ENCODE measurements at places on chromosomes 12 and 14.
A peak's percentile ranks its signal among the peaks of the same experiment; 100 is the strongest.

DNA sequence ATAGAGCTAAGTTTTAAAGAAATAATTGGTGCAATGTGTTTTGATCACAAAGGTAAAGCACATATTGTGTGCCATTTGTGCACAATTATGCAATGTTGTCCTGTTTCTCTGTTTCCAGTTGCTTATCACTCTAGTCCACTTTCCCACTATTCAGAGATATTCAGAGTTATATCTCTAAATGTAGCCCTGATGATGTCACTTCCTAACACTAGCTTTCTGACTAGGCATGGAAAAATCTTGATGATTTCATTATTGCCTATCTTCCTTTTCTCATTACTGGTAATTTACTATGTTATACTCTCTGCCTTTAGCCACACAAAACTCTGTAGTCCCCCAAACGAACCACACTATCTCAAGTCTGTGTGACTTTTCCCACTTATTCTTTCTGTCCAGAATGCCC, 221.2 kb downstream of the TRHDE start:
- DNase-seq: no peak

DNA sequence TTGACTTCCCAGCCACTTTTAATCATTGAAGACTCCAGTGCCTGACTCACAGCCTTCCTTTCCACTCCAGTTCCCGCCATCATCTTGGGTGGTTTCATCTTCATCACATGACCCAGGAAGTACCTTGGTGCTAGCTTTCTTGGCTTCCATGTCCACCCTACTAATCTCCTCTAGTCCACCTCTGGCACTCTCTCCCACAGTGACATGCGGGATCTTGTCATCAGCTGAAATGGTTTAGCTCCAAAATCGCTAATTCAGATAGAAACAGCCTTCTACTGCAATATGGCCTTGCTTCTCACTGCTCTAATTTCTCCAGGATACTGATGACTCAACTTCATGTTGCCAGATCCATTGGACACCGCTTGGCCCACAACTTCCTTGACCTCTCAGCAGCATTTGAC, 24.5 kb downstream of the WDR20 start:
- DNase-seq: peak; percentile 40

DNA sequence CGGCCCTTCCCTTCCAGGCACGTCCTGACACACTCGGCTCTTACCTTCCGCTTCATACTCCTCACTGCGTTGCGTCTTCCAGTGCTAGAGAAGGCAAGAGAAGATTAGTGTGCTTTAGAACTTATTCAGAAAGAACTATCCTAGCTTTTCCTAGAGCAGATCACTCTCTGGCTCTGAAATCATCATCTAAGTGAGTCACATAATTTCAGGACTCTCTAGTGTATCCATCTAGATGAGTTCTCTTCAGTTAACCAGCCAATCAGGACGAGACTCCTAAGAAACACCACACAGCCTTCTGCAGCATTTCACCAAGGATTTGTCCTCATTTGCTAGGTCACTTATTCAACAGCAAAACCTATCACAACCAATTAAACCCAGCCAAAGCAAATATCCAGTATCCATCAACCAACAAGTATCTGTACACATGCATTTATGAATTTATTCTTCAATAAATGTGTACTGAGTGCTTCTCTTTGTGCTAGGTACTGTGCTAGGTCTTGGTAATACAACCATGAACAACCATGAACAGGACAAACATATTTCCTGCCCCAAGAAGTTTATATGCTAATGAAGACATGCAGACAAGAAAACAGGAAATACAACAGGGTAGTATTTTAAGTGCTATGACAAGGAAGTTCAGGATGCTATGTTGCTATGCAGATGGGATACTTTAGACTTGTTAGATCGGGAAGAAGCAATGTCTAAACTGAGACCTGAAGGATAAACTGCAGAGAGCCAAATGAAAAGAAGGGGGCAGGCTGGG, 52.1 kb downstream of the NIN start:
- DNase-seq: no peak

DNA sequence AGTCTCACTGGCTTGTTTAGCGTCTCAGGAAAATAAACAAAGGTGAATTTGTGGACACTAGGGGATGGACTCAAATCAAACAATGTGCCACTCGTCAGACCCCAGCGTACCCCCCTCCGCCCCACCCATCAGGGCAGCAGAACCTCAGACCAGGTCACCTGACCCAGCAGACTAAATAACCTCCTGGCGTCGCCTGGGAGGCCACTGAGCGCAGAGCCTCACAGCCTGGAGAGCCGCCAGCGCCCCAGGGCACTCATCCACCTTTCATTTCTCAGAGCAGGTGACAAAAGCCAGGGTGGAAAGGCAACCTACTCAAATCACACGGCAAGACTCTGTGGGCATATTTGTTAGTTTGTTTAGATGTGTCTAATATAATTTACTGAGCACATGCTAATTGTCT, 100.9 kb downstream of the DICER1 start:
- no peak for DNase-seq

DNA sequence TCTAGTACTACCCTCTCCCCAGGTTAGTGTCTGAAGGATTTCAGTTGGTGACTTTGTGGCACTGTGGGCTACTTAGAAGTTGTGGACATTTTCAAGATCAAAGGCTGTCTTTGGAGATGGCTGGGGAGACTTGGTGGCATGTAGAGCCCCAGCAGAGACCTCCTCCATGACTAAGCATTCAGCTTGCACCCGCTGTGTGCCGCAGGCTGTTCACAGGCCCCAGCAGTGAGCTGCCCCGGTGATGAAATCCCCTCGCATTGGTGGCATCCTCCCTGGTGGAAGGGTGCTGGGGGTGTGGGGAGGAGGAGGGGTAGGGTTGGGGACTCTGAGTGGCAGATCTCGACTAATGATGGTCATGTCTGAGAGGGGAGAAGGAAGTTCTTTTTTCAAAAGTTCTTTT, 173.9 kb downstream of the TSPAN9 start:
- DNase-seq: peak; percentile 18

- no peak for DNase-seq
Observed at GRCh38 chr12:14111230-14111865, 129.9 kb upstream of the GRIN2B start.

DNA sequence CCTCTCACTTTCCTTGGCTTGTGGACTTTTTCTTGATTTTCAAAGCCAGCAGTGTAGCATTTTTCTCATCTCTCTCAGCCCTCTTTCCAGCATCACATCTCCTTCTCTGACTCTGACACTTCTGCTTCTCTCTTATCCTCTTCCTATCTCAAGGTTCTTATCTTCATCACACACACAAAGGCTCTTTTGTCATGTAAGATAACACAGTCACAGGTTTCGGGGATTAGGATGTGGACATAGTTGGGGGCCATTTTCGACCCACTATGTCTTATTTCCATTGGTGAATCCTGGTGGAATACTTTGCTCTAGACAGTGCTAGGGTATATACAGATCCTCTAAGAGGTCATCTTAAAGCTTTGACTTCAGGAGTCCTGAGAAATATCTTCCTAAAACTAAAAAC, 719.3 kb upstream of the TBX3 start:
- no peak for DNase-seq

- no peak for DNase-seq
Observed at GRCh38 chr12:121571920-121572319, 8.9 kb downstream of the KDM2B start.

DNA sequence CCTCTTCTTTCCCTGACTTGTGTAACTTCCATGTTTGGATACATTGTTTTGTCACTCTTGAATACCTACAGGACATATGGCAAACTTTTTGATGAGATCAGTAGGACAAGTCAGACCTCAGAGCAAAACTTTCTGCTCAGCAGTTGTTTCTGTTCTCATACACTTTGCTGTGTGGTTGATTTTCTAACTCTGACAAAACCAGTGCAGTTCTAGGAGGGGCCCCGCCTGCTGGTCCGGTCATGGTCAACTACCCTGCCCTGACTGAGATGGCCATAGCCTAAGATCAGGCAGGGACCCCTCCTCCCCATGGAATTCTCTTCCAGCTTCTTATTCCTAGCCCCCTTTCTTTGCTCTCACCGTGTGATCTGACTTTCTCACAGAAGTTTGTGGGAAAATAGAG, 92.8 kb downstream of the OTOGL start:
- DNase-seq: peak; percentile 29

GRCh38 chr14:100369019-100369418, 45.9 kb downstream of the SLC25A47 start:
- DNase-seq: no peak

GRCh38 chr14:28254768-28255167, 511.8 kb upstream of the FOXG1 start:
- DNase-seq: no peak

GRCh38 chr12:54418441-54419087, 502 bp downstream of the ITGA5 start:
- no peak for DNase-seq

DNA sequence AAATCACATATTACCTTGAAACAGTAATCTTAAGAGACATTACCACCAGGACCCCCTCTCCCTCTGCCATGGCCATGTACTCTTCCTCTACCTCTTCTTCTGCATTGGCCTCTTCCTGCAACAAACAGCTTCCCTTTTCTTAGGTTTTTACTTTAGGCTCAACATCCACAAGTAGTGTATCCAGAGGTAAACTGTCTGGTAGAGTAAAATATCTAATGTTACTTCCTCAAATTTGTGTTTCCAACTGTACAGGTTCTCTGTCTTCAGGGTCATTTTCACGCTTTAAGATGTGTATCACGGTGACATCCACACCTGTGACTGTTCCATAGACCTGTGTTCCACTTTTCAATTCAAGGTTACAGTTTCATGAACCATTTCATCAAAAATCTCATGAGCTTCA, 13.4 kb downstream of the CDK17 start:
- DNase-seq: no peak

DNA sequence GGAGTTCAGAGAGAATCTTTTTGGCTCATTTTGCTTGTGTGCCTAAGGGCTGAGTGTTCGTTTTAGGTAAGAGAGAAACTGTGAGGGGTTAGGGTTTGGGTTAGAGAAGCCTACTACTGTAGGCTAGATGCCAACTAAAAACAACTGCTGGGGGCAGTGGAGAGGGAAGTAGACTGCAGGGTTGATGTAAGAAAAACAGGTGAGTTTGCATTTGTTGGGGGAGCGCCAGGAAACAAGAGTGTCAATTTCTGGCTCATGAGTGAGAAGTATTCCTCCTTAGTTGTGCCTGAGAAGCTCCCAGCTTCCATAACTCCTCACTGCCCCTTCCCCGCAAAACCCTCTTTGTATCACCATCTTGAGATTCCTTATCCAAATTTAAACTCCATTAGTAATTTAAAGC, 92.3 kb downstream of the DERA start:
- no peak for DNase-seq

- DNase-seq: no peak
Observed at GRCh38 chr12:93836620-93837260, 159.6 kb downstream of the CRADD start.

DNA sequence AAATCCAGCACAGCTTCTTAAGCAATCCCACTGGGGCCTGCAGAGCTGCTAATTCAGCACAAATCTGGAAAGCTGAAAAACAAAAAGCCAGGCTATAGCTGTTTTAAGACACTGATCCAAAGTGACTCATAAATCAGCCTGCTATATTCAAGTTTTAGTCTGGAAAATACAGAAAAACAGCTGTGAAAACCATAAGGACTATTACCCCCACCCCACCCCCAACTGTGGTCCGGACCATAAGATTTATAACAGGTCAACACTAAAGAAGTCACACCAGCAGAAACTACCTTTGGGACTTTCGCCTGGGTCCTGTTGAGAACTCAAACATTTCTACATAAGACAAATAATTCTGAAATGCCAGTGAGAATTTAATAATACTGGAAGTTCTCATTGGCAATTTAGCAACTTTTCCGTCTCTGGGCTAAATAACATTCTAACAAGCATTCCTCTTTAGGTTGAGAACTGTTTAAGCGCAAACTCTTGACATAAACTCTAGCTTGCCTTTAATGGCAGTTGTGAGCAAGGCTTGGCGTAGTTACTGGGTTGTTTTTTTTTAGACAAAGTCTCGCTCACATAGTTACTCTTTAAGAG, 3.3 kb downstream of the LRIG3 start:
- peak; percentile 88 for DNase-seq

GRCh38 chr12:98351784-98352183, 163.6 kb upstream of the TMPO start:
- DNase-seq: no peak

DNA sequence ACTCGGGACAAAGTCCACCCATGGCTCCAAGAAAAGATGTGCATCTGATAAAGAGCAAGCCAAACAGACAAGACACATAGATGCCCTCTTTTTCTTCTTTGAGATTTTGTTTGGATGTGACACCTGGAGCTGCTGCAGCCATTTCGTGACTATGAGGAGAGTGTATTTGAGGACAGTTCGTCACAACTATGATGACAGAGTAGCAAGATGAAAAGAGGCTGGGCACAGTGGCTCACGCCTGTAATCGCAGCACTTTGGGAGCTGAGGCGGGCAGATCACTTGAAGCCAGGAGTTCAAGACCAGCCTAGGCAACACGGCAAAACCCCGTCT, 21.5 kb downstream of the LGMN start:
- no peak for DNase-seq
